DMS79 treated with DMSO at 0.1 percent for 48 hours (cell line): ENCODE measurements at places on chromosomes 16 and 17.

GRCh38 chr16:85126705-85127378, 14.6 kb upstream of the CIBAR2 start:
- peak; percentile 8 for DNase-seq

GRCh38 chr17:75476752-75477489, 20.5 kb downstream of the TMEM94 start:
- DNase-seq: no peak

DNA sequence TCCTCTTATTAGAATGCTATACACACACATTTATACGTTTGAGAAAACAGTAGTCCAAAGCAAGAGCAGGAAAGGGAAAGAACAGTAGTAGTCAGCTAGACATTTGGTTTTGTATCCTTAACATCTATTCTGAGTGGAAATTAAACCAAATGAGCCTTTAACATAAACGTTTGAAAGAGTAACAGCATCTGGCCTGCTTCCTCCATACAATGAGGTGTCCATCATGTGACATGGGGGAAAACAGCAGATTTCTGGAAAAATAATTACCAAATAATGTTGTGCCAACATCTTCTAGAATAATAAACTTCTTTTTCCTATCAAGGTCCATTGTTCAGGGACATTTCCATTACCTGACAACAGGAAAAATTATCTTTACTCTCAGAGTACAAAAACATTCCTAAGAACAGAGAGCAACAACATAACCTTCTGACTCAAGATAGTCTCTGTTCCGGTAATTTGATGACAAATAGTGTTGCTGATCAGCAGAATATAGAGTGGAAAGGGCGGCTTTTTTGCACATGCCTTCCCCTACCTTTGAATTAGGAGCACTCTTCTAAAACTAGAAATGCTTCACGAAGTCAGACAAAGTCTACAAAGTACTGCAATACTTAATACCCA, 20.2 kb downstream of the CYTH1 start:
- no peak for DNase-seq

- no peak for DNase-seq
Measured at GRCh38 chr16:86374603-86375130, 135.7 kb upstream of the FOXF1 start.

DNA sequence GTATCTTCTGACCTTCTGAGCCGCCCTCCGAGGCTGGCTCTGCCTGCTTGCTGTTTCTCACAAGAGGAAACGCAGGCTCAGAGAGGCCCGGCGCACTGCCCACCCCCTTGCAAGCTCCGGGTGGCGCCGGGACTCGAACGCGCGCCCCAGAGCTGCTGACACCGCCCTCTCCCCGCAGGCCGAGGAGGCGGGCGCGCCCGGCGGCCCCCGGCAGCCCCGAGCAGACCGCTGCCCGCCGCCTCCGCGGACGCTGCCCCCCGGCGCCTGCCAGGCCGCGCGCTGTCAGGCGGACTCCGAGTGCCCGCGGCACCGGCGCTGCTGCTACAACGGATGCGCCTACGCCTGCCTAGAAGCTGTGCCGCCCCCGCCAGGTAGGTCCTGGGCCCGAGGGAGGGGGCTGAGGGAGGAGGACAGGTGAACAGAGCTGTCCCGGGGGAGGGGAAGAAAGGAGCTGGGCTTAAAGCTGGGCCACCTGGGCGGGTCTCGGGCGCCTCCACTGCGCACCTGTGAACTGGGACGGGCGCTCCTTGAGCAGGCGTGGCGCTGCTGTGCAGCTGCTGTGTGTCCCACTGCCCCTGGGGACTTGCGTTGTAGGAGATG, 18.2 kb downstream of the WFDC1 start:
- DNase-seq: peak; percentile 31

- DNase-seq: no peak
Measured at GRCh38 chr17:13306310-13306962, 288.6 kb upstream of the ELAC2 start.

DNA sequence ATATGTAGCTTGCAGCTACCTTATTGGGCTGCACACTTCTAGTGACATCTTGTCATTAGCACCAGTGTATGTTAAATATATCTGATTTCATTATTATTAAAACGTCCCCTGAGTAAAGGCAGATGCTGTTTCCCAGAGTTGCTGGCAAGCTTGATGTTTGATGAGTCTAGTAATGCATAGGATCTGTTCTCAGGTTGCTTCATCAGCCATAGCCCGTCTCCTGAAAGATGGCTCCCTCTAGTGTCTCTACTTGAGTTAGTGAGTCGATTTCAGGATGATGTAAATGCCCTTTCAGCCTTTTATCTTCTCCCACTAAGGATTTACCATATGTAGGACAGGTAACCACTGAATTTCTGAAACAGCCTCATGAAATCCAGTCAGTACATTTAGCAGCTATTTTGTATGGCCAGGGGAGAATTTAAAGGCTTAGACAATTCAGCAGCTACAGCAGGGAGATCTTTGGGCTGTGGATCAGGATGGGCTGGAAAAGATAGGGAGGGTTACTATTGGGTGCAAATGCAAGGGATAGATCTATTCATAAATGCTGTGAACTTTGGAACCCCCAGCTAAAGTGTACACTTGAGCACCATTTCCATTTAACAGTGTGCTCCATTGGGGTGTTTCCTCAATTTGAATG, 376.3 kb downstream of the CNTNAP4 start:
- DNase-seq: no peak

GRCh38 chr17:50931144-50931908, 65.2 kb upstream of the TOB1 start:
- peak; percentile 81 for DNase-seq

DNA sequence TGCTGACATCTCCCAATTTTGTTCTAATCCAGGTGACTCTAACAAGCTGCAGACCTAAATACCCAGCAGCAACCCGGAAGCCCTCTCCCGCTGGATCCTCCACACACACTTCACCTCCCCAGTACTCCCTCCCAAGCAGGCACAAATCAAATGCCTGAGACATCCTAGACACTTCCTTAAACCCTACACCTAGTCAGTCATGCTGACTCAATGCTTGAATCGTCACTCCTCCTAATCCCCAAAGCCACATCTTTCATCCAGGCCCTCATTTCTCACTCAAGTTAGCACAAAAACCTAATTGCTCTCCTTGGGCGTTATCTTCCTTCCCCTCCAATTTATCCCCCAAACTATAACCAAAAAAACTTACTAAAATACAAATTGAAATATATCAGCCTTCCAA, 32.7 kb downstream of the CMC2 start:
- DNase-seq: no peak

- no peak for DNase-seq
Measured at GRCh38 chr16:75225092-75225491, 6.3 kb downstream of the CTRB1 start.

GRCh38 chr17:44636562-44636961, 19.7 kb upstream of the MEIOC start:
- peak; percentile 11 for DNase-seq
